ENCODE measurements at places on chromosomes 1 and 21. TPM values are rescaled to one million over a fixed set of nuclear protein-coding genes. Genes with fewer than 3 reads are reported as not detected.

DNA sequence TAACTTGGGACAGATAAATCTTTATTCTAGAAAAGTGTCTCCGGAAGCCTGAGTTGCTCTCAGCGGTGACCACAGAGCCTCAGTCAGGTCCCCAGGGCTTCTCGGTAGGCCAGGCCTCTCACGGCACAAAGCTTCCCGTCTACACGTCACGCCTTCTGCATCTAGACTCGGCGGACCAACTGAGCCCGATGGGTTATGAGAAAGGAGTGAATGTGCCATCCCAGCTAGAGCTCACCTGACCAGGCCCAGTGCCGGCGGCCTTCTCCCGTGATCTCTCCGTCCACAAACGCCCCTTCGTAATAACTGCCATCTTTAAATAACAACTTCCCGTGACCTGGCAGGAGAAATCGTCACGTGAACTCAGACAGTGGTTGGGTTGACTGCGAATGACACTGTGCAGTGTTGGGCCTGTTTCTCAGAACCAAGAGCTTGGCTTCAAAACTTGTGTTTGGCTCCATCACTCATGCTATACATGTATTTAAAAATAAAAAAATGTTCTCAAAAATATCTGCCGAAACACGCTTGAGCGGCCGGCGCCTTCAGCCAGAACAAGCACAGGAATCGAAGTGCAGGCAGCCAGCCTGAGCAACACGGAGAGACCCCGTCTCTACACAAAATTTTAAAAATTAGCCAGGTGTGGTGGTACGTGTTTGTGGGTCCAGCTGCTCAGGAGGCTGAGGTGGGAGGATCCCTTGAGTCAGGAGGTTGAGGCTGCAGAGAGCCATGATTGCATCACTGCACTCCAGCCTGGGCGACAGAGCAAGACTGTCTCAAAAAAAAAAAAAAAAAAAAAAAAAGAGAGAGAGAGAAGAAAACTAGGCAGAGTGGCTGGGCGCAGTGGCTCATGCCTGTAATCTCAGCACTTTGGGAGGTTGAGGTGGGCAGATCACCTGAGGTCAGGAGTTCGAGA is 3.1 kb downstream of the MORN1 start:
- DNase-seq, result no peak

ESRRG gene
- total RNA-seq, result 0.27 TPM

HUNK gene
- 7.2 TPM for total RNA-seq

AUNIP gene
- total RNA-seq, result 4.8 TPM

- no peak for DNase-seq
Observed at GRCh38 chr21:38817371-38818324, 11.9 kb downstream of the ETS2 start.

ADCY10 gene
- total RNA-seq, result 0.64 TPM

DNAH14 gene
- total RNA-seq, result 9.6 TPM

DNA sequence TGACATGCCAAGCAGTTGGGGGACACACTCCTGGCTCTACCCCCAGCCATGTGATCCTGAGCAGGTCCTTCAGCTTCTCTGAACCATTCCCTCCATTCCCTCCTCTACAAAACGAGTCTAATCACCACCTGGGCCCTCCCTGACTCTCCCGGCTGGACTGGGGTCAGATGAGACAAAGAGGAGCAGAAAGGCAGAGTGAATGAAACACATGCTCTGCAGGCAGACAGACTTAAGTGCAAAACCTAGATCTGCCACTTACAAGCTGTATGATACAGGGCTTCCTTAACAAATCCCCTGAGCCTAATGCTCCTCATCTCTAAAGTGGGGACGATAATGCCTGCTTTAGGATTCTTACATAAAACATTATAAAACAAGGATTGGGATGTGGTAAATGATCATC is 17.3 kb downstream of the RIMS3 start:
- no peak for DNase-seq

DNA sequence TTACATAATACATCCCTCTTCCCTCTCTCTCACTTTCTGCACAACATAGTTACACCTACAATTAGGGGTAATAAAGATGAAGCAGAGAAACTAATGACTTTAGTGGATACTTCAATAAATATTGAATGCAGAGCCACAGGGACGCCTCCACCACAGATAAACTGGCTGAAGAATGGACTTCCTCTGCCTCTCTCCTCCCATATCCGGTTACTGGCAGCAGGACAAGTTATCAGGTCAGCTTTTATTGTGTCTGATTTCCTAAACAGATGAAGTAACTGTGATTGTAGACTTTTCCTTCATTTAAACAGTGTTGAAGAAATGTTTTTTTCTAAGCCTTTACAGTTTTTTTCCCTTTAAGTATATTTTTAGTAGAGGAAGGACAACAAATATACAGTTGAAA is 281.6 kb downstream of the TPR start:
- peak; percentile 23 for DNase-seq

S100A7 gene
- total RNA-seq, result not detected

GRCh38 chr1:161678500-161678899 is 15.6 kb downstream of the FCGR2B start:
- DNase-seq, result no peak

DNA sequence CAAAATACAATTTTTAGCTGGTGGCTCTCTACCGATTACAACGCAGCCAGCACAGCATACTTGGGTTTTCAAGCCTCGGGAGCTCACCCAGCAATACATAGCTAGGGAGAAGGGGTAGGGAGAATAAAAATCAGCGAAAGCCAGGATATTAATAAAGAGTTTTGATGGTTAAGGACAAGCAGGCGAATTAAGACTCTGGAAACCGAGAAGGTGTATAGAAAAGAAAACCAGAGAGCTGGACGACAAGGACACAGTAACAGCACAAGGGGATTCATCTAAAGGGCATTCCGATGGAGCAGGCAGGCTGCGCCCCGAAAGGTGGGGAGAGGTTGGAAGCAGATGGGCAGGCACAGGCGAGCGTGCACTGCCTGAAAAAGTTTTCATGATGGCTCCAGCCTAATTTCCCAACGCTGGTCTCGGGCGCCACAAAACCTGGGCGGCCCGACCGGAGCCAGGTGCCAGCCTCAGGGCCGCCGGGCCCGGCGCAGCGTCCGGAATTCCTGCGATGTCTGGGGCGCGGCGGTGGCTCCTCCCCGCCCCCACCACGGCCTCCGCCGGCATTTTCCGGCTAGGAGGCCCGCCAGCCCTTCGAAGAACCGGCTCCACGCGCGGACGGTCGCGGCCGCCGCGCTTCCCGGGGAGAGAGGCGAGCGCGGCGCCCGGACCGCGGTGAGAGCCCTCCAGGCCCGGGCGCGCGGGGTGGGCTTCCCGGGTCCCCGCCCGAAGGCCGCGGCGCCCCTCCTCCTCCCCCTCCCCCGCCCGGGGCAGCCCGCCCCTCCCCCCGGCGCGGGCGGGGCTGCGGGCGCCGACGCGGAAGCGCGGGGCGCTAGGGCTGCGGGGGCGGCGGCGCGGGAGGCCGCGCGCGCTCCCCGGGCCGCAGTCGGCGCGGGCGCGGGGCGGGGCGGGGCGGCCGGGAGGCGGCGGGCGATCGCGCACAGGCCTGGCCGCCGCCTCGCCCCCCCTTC is 774 bp upstream of the DYRK1A start:
- peak; percentile 72 for DNase-seq

PPP1R15B gene
- total RNA-seq, result 50.8 TPM

TNFSF4 gene
- total RNA-seq, result 0.44 TPM

GRCh38 chr1:177384461-177384860 is 213.7 kb downstream of the BRINP2 start:
- no peak for DNase-seq

GRCh38 chr1:225152061-225152460 is 222.6 kb downstream of the DNAH14 start:
- DNase-seq, result no peak

DNA sequence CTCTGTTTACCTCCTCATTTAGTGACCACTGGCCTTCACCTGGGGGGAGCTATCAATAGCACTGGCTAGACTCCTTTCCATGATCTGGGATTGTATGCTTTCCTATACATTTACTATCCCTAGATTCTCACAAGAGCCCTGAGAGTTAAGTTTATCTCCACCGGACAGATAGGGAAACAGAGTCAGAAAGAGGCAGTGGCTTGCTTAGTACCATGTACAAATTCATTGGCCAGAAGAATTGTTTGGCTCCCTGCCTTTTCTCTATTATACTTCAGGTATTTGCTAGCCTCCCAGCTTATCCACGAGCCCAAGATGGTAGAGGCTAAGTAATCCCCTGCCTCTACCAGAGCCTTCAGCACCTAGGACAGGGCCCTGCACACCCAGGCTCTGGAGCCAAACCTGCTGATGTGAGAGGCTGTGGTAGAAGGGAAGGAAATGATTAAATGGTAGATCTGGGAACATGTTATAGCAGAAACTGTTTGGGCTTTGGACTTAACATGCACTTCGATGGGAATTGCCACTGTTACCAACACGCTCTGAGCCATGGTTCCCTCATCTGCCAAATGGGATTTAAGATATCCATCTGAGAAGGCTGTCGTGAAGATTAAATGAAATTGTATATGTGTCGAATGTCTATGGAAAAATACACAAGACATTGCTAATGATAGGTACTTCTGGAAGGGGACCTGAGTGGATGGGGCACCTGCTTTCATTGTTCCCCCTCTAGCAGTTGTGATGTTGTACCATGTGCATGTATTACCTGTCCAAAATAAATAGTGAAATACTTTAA is 3.1 kb upstream of the BLACAT1 start:
- DNase-seq, result no peak

DNA sequence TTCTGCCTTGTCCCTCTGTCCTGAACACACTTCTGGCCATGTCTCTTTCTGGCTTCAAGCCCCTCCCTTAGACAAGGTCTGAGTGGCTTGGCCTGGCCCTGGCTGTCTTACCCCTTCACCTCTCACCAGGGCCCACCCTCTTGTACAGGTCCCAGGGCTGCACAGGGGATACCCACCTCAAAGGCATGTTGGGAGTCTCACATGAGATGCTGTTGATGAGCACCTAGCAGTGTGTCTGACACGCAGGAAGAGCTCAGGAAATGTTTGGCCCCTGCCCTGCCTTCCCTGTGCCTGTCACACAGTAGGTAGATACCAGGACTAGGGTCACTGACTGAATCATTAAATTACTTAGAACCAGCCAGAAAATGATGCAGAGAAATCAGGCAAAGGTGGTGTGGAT is 16.6 kb downstream of the ZNF362 start:
- no peak for DNase-seq

GRCh38 chr1:107415241-107415640 is 274.4 kb downstream of the NTNG1 start:
- no peak for DNase-seq

DNA sequence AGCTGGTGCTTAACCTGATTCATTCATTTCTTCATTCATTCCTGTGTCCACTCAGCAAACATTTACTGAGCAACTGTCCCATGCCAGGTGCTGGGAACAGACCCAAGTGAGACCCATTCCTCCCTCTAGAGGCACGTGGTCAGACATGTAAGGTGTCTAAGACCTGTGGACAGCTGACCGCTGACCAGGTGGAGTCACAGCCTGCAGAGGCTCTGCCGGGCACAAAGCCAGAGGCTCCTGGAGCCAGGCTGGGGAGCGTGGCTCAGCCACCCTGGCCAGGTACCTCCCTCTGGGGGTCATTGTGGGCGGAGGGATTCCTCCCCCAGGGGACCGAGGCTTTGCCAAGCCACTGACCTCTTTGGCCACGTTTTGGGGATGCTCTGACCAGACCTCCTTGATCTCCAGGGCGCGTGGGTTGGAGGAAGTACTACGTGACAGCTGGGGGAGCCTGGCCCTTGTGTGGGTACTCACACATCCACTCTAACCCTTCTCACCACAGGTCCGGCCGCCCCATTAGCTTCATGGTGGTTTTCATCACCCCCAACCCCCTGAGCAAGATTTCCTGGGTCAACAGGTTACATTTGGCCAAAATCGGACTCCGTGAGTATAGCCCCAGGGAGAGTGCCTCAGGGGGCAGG is 100.3 kb downstream of the ARHGEF10L start:
- DNase-seq, result no peak

RCAN1 gene
- 38.0 TPM for total RNA-seq

ATG4C gene
- 12.4 TPM for total RNA-seq

- DNase-seq, result no peak
Observed at GRCh38 chr1:191869790-191870312, 288.4 kb upstream of the RGS18 start.

DNA sequence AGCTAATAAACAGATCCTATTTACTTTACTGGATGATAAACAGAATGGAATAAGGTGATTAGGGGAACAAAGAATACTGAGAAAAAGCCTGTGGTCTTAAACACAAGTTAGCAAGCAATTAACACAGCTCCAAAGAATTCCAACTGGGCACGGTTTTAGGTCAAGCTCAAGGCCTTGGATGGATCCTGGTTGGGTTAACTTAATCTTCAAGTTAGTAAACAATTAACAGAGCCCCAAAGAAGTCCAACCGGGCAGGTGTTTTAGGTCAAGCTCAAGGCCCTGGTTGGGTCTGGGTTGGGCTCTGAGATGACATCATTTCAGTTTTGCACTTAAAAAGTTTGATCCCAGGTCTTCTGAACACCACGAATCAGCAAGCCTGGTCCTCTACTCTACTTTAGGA is 1086.3 kb upstream of the TMPRSS15 start:
- DNase-seq, result no peak

OR2AK2 gene
- not detected for total RNA-seq

- DNase-seq, result no peak
Observed at GRCh38 chr1:89590341-89591080, 42.4 kb upstream of the LRRC8C start.

DNA sequence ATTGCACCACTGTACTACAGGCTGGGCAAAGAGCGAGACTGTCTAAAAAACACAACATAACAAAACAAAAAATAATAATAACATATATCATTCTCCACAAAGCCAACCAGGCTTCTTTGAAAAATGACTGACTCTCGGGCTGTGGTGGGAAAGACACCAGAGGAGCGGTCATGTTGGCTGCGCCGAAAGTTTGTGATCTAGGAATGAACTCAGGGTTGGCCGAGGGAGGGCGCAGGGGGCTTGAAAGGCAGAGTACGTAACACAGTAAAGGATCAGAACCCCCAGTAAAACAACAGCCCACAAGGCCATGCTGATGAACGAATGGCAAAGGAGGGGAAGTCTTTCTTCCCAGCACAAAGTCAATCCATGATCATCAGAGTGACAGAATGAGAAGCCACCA is 4.7 kb downstream of the SLC35E2B start:
- no peak for DNase-seq

DNA sequence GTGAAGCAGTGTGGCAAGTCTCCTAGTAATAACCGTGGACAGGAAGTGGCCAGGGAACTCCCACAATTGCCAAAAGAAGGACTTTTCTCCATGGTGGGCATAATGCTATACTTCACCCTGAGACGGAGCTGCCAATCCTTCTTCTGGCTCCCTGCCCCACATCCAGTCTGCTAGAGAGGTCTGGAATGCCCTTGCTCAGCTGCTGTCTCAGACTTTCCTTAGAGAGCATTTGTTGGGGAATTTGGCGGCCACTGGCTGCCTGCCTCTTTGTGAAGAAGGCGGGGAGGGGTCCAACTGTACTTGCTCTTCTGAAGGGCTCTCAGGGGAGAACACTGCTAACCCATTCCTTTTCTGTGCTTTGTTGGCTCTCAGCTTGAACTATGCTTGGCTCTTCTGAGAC is 123.7 kb upstream of the EDN2 start:
- DNase-seq, result no peak
